ENCODE measurements at places on chromosomes 12 and 14.

DNA sequence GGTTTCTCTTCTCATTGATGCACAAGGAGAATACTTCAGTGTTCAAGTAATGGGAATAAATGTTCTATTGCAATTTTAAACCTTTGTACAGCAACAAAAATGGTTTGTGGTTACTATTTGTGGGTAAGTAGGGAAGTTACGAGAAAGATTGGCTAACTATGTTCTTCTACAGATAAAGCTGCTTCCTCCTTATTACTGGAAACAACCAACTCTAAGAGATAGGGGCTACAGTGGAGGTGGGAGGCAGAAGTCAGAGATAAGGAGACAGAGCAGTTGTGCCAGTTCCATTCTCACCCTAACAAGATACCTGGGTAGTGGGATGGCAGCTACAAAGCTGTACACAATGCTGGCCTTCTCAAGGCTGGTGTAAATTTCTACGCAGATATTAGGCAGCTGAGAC, 16.2 kb downstream of the NOXRED1 start:
- no peak for DNase-seq

DNA sequence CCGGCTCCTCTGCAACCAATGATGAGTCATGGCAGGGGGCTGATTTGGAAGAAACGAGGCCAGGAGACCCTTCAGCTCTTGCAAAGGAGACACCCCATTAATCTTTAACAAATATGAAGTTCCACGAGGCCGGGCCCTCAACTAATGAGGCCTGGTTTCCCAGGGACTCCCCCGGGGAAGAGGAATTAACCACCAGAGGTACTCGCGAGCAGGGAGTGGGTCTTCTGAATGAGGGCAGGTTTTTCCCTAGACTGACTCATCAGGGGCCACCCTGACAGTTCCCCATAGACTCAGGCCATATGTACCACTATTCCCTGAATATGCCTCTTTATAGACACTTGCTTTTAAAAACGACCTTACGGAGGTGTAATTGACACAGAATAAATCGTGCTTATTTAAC, 150.7 kb upstream of the LHX5 start:
- no peak for DNase-seq

GRCh38 chr12:94074980-94075629, 73.3 kb upstream of the PLXNC1 start:
- no peak for DNase-seq

- DNase-seq: no peak
Measured at GRCh38 chr12:49949866-49950265, 671 bp upstream of the AQP2 start.

- DNase-seq: no peak
Measured at GRCh38 chr12:101604132-101604531, 9.4 kb downstream of the MYBPC1 start.

DNA sequence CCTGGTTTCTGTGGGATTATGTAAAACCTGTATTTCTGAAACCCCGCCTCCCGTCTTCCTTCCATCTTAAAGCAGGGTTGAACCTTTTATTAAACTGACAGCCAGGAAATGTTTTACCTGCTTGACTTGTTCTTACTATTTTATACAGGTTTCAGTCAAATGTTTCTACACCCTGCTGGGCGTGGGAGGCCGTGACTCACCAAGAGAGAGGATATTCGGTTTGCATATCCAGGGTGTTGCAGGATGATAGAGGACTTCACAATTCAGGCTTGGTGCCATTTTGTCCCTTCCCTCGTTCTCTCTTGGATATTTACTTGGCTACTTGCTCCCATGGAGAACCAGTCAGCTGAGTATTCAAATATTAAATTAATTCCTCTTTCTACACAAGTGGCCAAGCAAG, 69.7 kb downstream of the ARF6 start:
- DNase-seq: no peak

- DNase-seq: no peak
Measured at GRCh38 chr12:42568952-42569915, 20.3 kb downstream of the PRICKLE1 start.

GRCh38 chr12:18583655-18584054, 154.2 kb downstream of the PLCZ1 start:
- no peak for DNase-seq

- no peak for DNase-seq
Measured at GRCh38 chr14:62062645-62063044, 300.4 kb downstream of the SNAPC1 start.

GRCh38 chr12:674272-674781, 11.1 kb upstream of the NINJ2 start:
- no peak for DNase-seq

DNA sequence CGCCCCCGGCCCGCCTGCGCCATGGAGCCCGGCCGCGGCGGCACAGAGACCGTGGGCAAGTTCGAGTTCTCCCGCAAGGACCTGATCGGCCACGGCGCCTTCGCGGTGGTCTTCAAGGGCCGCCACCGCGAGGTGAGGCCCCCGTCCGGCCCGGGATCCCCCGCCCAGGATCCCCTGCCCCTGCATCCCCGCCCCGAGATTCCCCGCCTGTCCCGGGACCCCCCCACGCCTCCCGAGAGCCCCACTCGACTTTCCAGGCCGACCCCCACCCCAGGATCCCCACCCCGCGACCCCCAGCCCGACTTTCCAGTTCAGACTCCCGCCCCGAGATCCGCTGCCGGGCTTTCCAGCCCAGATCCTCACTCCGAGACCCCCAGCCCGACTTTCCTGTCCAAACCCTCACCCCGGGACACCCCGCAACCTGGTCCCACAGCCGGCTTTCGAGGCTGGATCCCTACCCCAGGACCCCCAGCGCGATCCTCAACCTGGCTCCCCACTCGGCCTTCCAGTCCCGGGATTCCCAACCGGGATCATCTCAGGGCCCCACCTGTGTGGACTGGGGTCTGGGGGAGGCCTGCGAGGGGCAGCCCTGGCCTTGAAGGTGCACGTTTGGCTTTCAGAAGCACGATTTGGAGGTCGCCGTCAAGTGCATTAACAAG, 688 bp downstream of the ULK1 start:
- DNase-seq: no peak

DNA sequence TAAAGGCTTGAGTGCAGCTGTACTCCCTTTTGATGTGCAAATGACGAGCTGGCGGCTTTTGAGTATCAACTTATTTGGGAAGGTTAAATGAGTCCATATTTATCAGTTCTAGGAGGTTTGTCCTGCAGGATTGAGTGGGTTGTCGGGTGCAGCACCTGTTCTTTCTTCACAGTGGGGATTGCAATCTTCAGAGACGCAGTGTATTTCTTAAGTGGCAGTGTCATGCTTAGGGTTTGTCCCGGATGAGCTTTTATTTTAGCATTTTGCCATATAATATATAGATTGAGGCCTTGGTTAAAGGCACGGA, 1.2 kb downstream of the FUT8 start:
- no peak for DNase-seq

GRCh38 chr12:128754275-128754674, 69.5 kb downstream of the SLC15A4 start:
- no peak for DNase-seq

DNA sequence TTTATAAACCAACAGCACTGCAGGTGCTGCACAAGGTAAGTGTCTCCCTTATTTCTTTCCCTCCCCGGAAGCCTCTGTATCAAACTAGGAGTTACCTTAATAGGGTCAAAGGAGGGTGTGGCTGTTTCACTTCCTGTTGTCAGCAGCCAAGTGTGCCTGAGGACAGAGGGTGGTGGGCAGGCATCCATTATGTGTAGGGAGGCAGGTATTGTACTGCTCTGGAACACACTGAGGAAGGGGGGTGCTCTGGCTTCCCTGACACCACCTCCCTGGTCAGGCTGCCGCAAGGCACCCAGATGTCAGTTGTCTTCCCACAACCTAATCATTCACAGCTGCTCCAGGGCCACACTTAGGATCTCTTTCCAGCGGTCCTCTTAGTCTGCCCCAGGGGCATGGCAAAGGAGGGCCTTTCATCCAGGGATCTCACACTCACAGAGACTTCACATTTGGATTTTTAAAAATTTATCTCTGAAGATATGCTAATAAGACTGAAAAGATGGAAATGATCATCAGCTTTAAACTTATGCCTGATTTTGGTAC, 132.0 kb upstream of the ARHGAP5 start:
- DNase-seq: no peak

- peak; percentile 69 for DNase-seq
Measured at GRCh38 chr14:105294142-105294597, 6.6 kb downstream of the BRF1 start.

DNA sequence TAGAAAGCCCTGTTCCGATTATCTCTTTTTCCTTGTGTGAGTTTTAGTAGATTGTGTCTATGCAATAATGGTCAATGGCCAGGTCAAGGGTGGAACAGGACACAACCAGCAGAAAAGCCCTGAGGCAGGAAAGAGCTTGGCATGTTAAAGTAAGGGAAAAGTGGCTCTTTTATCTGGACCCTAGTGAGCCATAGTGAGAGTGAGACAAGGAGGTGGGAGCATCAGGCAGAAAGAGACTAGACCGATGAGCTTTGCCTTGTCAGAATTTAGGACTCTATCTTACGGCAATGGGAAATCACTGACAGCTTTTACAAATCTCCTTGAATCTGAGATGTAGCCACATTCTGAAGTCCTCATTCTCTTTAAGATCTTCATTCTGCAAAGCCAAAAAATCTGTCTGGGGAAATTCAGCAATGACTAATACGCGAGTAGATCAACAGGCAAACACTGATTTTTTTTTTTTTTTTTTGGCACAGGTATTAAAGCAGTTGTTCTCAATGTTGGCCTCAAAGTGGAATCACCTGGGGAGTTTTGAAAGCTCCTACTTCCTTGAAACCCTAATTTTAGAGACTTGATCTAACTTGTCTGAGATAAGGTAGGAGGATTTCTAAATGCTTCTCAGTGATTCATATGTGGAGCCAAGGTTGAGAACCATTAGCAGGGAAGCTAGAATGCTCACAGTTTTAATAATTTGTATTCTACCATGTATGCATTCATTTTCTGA, 33.9 kb downstream of the TMEM19 start:
- DNase-seq: no peak

- DNase-seq: no peak
Measured at GRCh38 chr12:54984658-54985376, at the start of gene TESPA1. Gene TESPA1 (minus strand): TSS chr12:54984762. CDS start chr12:54974562, 10,200 bp downstream.

GRCh38 chr12:101727098-101727497, 12.2 kb downstream of the SYCP3 start:
- no peak for DNase-seq

GRCh38 chr12:42056130-42056529, 88.5 kb downstream of the GXYLT1 start:
- no peak for DNase-seq

DNA sequence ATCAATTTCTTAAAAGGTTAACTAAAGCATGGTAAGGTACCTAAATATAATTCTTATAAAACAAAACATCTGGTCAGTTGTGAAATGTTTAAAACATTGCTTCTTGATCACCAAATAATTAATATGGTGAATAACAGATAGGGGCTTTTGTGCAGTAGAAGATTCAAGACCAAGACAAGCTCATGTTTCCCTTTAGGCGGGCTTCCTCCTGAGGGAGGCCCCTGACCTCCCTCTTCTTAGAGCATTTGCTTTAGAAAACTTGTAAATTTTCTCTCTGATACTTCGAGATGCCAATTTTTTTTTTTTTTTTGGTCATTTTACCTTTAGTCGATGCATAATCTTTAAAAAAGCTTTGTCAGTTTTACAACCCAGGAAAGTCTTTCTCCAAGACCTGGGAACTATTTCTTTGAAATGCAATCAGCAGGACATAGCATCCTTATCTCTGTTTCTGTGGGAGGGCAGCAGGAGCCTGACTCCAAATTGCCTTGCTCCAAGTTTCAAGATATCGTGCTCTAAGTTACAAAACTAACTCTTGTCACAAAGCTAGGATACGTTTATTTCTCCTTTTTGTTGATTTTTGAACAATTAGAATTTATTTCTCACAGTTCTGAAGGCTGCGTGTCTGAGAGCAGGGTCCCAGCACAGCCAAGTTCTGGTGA, 66.6 kb upstream of the BICD1 start:
- no peak for DNase-seq

DNA sequence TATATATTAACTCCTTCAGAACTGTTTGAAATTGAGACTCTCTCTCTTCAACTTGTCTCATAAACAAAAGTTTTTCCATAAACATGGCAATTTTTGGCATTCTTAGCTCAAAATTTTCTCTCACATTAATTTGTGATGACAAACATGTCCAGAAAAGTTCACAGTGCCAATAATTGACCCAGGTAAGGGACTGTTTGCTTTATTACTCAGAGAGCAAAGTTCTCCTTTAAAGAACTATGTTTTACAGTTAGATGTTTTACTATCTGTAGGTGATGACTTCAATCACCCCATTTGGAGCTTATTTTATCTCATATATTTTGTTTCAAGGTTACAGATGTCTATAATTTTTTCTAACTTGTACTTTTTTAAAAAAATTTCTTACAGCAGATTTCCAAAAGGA, 855.6 kb downstream of the SLC16A7 start:
- DNase-seq: no peak

DNA sequence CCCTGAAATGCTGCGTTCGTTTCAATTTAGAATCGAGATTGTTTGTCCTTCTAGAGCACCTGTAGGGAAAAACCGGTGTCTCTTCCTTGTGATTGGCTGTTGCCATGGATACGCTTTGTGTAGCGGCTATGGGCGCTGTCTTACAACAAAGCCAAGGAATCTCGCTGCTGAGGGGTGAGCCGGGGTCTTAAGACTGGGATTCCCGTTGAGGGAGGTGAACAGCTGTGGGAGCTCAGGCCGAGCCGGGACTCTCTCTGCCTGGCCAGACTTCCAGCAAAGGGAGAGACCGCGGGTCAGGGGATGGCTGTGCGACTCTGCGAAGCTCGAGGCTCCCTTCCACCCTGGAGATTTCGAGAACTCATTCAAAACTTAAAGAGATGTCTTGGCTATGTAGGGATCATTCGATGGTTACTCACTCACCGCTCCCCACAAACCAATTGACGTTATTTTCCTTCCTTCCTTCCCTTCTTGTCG, at the start of the genes LRRIQ1 and TSPAN19:
TSS of gene LRRIQ1 (plus strand) at position 118 of the 474 bp plus-strand sequence. CDS start 1,826 bp downstream, outside the sequence.
TSS of gene TSPAN19 (minus strand) at position 44 of the 474 bp plus-strand sequence. CDS start 6,331 bp downstream, outside the sequence.
- peak; percentile 27 for DNase-seq

- DNase-seq: no peak
Measured at GRCh38 chr12:108000111-108000510, 129.0 kb upstream of the WSCD2 start.

DNA sequence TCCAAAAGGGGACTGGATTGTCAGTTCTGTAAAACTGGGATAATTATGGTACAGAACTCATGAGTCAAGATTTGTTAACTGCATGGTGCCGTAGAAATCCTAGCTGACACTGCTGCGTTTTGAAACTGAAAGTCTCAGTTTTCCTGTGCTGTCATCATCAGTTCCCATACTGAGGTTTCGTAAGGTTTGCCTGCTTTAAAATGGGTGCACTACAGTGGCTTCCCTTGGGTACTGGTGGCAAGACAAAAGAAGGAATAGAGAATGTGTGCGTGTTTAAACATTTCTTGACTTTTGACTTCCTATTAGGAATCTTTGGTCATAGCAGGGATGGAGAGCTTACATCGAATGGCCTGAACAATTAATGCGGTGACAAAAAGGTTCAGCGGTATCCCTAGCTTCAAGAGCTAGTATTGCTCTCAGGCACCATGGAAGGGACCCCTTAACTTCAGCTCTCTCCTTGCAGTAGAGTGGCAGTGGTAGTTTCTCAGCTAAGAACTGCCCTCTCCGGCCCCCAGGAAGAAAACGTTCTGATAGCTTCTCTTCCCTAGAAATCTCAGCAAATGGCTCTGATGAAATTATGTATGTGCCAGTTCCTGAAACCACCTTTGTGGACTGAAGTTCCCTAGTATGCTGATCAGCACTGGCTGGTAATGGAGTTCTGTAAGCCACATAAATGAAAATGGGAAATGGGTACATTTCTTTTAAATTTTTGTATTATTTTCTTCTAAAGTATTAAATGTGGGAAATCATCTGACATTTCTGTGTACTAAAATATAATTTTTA, 28.9 kb downstream of the ANO6 start:
- no peak for DNase-seq

GRCh38 chr12:78981-79380, 12.4 kb downstream of the IQSEC3 start:
- no peak for DNase-seq

GRCh38 chr14:56339855-56340701, 221.9 kb downstream of the PELI2 start:
- DNase-seq: peak; percentile 79
